ENCODE measurements at places on chromosomes 6 and 20.

- no peak for DNase-seq
Observed at GRCh38 chr20:57460781-57461465, 64.0 kb downstream of the CTCFL start.

GRCh38 chr20:14481863-14482262 is 144.5 kb upstream of the FLRT3 start:
- DNase-seq, result no peak

- no peak for DNase-seq
Observed at GRCh38 chr6:138378463-138378862, 758 bp downstream of the SMIM28 start.

GRCh38 chr6:138856654-138857053 is 60.8 kb downstream of the ECT2L start:
- DNase-seq, result no peak

- no peak for DNase-seq
Observed at GRCh38 chr6:84466511-84466910, 239.1 kb upstream of the CEP162 start.

GRCh38 chr6:136798044-136798443 is 5.8 kb upstream of the MAP3K5 start:
- DNase-seq, result no peak

DNA sequence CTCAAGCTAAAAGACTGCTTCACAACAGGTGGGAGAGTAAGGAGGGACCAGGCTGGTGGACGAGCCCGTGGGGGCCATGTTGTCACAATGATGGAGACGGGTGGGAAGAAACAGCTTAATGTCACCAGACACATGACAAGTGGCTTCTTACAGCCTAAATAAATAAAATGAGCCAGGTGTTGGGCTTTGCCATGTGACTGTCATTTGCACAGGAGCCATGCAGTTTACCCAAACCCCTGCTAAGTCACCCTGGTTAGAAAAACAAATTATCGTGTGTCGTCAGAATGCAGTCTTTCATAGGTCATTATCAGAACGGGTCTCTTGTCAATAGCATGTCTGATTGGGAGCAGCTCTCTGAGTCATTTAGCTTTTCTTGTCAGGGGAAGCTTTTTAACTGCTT is 18.5 kb downstream of the BTBD3 start:
- DNase-seq, result no peak
